AG09309 (cell line): ENCODE measurements at places on chromosomes 3 and 15.

DNA sequence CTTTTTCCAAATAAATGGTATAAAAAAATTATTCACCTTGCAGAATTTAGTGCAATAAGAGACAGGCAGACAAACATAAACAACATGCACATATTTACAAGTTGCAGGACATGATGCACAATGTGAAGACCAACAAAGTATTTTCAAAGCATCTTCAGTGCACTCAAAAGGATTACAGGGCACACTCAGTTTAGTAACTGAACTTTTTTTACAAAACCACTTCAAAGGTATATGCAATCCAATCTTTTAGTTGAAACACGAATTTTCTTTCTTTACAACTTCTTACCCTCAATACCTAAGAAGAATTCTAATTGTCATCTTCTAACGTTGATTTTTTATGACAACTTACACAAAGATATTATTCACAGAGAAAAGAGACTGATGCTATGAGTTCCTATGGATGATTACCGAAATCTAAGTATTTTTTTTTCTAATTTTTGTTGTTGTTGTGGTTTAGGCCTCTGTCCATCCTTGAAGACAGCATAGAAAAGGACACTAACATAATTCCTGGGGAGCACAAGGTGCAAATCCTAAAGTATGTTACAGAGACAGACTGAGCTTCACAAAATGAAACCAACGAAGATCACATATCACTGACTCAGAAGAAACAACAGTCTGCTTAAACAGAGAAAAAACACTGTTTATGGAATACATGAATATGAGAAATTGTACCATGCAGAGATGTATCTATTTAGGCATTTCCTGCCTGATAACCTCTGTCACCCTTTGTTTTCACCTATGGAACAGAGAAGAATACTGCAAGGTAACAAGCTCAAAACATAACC lies 50.3 kb downstream of the ZMAT3 start:
- DNase-seq: no peak

DNA sequence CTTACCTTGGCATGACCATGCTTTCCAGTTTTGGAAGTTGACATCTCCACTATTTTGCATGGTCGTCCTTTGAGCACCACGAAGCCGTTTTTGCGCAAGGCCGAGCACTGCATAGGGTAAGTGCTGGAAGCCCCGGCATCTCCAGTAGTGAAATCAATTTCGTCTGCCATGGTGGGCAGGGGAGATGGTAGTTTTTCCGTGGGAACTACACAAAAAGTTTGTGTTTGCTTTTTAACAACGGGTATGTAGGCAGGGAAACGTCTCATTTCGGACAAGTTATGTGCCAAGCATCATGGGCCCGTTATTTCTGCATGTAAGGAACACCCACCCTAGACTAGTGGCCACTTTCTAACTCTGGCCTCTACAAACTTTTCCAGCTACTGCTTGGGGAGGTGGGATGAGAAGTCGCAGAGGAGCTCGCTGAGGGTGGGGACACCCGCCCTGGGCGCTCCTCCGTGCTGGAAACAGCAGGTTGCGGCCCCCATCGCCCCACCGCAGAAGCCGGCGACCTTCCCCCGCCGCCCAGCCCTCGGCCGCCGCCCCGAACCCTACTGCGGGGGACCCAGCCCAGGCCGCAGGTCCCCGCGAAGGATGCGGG lies 701 bp downstream of the EIF5A2 start:
- DNase-seq: no peak

GRCh38 chr3:89061259-89061658 lies 46.2 kb upstream of the EPHA3 start:
- DNase-seq: no peak

DNA sequence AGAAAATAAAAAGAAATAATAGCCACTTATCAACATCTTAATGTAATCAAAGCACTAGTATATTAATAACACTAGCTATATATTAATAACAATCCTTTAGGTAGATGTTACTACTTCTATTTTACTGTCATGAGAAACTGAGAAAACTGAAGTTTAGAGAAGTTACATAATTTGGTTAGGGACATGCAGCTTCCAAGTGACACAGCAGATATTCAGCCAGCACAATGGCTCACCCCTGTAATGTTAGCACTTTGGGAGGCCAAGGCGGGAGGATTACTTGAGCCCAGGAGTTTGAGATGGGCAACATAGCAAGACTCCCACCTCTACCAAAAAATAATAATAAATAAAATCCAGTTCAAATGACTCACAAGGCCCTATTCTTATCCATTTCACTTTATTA lies 1.9 kb upstream of the UBR1 start:
- DNase-seq: no peak

- peak; percentile 46 for DNase-seq
These were observed 144.3 kb downstream of the ERC2 start for GRCh38 chr3:56323986-56324420.

DNA sequence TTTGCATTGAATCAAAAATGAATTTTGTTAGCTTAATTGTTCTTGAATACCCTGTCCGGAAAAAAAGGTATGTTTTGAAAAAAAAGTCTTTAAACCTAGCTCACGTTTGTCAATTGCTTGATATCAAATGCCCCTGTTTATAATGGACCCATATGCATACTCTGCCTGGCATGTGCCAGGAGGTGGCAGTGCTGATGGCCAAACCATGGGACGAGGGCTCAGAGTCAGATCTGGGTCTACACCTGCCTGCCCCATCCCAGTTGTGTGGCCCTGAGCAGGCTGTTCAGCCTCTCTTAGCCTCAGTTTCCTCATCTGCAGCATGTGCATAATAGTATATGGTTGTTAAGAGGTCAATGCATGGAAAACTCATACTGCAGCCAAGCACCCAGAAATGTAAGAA lies 38.8 kb downstream of the PRKCD start:
- no peak for DNase-seq
